ENCODE measurements at places on chromosomes 16 and 17. TPM values are rescaled to one million over a fixed set of nuclear protein-coding genes. Genes with fewer than 3 reads are reported as not detected.

DNA sequence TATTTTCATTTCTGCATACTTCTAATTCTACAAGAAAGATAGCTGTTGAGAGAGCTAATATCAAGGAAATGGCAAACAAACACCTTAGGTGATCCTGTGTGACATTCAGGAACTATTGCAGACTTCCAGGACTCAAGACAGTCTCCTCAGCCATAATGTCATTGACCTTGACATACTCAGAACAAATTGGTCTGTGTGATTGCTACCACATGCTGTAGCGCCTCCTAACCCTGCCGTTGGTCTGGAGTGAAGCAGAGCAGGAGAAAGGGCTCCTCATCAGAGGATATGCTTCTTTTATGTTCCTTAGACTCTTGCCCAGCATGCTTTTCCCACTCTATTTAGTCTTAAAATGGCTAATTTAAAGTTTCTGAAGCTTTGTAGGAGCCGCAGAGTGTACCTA lies 194.2 kb upstream of the TBX2 start:
- H3K27me3 ChIP-seq: no peaks in the 10 kb centered on the region
- no peak for DNase-seq
- H3K4me3 ChIP-seq: no peak overlapping the region
- peaks cover 12% of the 10 kb centered on the region for H3K4me1 ChIP-seq

GRCh38 chr17:52827526-52827925 lies 669.0 kb upstream of the CA10 start:
- DNase-seq: no peak
- H3K36me3 ChIP-seq: no peaks in the 10 kb centered on the region
- H3K4me3 ChIP-seq: no peak overlapping the region
- no peaks in the 10 kb centered on the region for H3K4me1 ChIP-seq

DNA sequence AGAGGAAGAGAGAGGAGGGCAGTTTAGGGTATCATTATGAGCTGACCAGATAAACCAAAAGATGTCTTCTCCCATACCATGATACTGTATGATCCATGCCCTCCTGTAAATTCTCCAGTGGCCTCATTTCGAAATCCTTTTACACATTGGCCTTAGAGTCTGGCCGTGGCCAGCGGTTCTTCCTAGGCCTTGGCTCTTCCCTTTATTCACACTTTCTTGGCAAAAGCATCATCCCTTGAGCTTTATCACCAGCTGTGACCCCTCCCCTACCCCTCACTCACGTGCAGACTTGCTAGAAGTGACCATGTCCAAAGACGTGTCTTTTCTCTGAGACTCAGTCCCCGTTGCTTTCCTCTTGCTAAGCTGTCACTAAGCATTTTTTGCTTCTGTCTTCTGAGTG lies 22.8 kb downstream of the KATNIP start:
- peaks cover 7% of the 10 kb centered on the region for H3K4me1 ChIP-seq
- H3K4me3 ChIP-seq: no peak overlapping the region
- no peaks in the 10 kb centered on the region for H3K27me3 ChIP-seq
- H3K36me3 ChIP-seq: no peaks in the 10 kb centered on the region
- no peak overlapping the region for H3K27ac ChIP-seq

- H3K27me3 ChIP-seq: no peaks in the 10 kb centered on the region
- no peaks in the 10 kb centered on the region for H3K36me3 ChIP-seq
- no peak for DNase-seq
- no peaks in the 10 kb centered on the region for H3K4me1 ChIP-seq
- H3K4me3 ChIP-seq: no peak overlapping the region
Observed at GRCh38 chr17:77596491-77597417, 361.7 kb upstream of the TNRC6C start.

DNA sequence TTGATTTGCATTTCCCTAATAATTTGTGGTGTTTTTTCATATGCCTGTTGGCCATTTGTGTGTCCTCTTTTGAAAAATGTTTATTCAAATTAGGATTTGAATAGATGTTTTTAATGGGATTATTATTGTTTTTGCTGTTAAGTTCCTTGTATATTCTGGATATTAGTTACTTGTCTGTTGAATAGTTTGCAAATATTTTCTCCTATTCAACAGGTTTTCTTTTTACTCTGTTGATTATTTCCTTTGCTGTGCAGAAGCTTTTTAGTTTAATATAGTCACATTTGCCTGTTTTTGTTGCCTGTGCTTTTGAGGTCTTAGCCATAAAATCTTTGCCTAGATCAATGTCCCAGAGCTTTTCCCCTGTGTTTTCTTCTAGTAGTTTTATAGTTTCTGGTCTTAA lies 9.6 kb downstream of the GDE1 start:
- no peaks in the 10 kb centered on the region for H3K27me3 ChIP-seq
- no peaks in the 10 kb centered on the region for H3K4me1 ChIP-seq
- H3K27ac ChIP-seq: no peak overlapping the region
- H3K4me3 ChIP-seq: no peak overlapping the region

DNA sequence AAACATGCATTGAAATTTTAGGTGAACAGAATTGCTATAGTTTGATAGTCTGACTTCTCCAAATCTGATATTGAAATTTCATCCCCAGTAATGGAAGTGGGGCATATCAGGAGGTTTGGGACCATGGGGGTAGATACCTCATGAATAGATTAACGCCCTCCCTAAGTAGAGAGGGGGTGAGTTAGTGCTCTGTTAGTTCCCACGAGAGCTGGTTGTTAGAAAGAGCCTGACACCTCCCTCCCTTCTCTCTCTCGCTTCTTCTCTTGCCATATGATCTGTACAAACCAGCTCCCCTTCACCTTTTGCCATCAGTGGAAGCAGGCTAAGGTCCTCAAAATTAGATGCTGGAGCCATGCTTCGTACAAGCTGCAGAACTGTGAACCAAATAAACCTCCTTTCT lies 78.8 kb downstream of the BRIP1 start:
- no peaks in the 10 kb centered on the region for H3K27me3 ChIP-seq
- no peak for DNase-seq
- H3K4me1 ChIP-seq: no peaks in the 10 kb centered on the region
- no peak overlapping the region for H3K27ac ChIP-seq

DNA sequence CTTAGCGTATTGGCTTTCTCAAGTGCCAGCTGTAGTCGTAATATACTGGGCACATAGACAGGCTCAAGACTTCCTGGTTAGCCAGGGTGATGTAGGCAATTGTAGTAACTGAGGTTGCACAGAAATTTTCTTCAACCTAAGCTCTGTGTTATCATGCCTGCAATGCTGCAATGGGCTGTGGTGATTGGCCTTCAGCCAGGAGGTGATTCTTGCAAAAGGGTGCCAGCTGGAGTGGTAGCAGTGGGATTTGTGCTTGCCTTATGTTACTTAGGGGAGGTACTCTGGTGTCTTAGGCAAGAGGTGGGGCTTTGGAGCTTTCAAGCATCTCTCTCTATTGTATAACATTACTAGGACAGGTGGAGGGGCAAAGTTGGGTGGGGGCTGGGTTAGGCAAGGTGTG lies 495.1 kb downstream of the CDH11 start:
- H3K4me3 ChIP-seq: no peak overlapping the region
- no peaks in the 10 kb centered on the region for H3K27me3 ChIP-seq
- no peak overlapping the region for H3K27ac ChIP-seq
- no peaks in the 10 kb centered on the region for H3K36me3 ChIP-seq
- no peaks in the 10 kb centered on the region for H3K4me1 ChIP-seq
- DNase-seq: no peak

DNA sequence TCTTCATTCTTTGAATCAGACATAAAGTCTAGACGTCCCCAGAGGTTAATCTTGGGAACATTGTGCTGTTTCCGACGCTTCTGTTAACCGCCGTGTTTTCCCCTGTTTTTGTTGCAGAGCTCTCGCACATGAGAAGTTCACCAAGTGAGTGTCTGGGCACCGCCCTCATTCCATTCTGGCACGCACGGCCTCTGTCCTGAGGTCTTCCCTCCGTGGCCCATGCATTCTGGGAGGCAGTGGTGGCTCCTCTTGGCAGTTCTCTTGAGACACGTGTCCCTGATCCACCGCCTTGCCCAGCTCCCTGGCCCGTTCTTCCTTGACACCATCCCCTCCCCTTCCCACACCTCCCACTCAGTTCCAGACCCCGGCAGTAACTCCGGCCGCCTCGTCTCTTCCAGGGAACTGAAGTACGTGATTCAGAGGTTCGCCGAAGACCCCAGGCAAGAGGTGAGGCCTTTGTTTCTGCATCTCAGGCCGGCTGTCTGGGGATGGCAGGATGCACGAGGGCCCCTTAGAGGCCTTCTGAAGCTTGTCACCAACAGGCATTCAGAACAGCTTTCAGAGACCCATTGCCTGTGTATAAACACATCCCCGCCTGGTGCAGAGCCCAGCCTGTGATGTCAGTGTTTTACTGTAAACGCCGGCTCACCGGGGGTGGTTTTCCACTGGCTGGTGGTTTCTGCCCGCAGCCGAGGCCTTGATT lies 85.9 kb upstream of the PLCG2 start:
- peaks cover 17% of the 10 kb centered on the region for H3K4me1 ChIP-seq
- H3K4me3 ChIP-seq: no peak overlapping the region
- no peak for DNase-seq
- no peaks in the 10 kb centered on the region for H3K27me3 ChIP-seq
- no peaks in the 10 kb centered on the region for H3K36me3 ChIP-seq
- no peak overlapping the region for H3K27ac ChIP-seq

Gene GAS7
- total RNA-seq: 54.9 TPM

Gene SRL
- total RNA-seq: 0.47 TPM

Gene GRN
- 721 TPM for total RNA-seq

Gene TBC1D28
- not detected for total RNA-seq

Gene PARD6A
- total RNA-seq: 9.3 TPM

Gene ZC3H18
- 28.4 TPM for total RNA-seq

Gene ZFP3
- total RNA-seq: 6.4 TPM

Gene NACA2
- total RNA-seq: not detected

Gene ORMDL3
- total RNA-seq: 63.4 TPM
